ENCODE measurements at places on chromosomes 13 and 19. TPM values are rescaled to one million over a fixed set of nuclear protein-coding genes. Genes with fewer than 3 reads are reported as not detected.

KANK3 gene
- 0.52 TPM for polyA plus RNA-seq

- no peaks in the 10 kb centered on the region for H3K27me3 ChIP-seq
- H3K36me3 ChIP-seq: no peaks in the 10 kb centered on the region
- no peak for DNase-seq
- peaks cover 60% of the 10 kb centered on the region for H3K4me1 ChIP-seq
- H3K27ac ChIP-seq: no peak overlapping the region
- no peak overlapping the region for H3K4me3 ChIP-seq
Measured at GRCh38 chr13:42393573-42394360, 121.8 kb downstream of the AKAP11 start.

DNA sequence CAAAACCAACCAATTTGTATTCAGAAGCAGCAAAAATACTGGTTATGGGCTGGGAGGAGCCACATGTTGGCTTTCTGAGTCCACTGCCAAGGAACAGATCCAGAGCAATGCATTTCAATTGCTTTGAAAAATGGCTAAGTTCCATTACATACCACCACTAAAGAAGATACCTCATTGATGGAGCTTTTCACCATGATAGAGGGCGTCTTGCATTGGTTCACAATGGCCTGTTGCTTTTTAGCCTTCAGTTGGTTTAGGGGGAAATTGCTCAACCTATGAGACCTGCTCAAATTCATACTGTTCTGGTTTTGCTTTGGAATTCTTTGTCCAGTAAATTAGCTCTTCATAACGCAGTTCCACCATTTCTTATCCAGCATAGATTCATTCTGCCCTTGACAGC lies 21.2 kb upstream of the CPB2 start:
- DNase-seq: no peak
- H3K4me1 ChIP-seq: peaks cover 11% of the 10 kb centered on the region
- H3K36me3 ChIP-seq: peaks cover 51% of the 10 kb centered on the region
- no peaks in the 10 kb centered on the region for H3K27me3 ChIP-seq

DNA sequence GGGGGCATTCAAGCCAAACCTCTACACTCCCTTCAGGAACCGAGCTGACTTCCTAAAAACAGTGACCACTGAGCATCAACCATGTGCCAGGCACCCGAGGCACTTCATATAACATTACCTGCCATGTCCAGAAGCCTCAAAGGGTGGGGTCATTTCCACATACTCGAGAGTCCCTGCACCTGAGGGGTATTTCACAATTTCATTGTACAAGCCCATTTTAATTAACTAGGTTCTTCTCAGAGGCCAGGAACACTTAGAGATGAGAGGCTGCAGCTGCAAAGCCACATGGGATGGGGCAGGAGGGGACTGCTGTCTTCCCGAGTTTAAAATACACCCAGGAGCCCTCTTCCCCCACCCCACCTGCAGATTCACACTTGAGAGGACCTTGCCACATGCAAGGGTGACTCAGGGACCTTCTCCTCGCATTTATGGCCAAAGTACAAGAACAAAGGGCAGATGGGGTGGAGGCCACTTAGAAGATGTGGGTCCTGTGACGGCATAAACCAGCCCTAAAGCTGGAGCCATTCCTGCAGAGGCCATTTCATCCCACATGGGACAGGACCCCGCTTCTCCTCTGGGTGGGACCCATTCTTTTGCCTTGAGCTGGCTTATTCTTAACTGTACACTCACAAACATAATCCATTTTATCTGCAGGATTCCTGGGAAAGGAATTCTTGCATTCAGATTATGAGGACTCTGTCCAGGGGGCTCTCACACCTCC lies 43.9 kb downstream of the RAB20 start:
- H3K4me1 ChIP-seq: no peaks in the 10 kb centered on the region
- no peaks in the 10 kb centered on the region for H3K27me3 ChIP-seq
- no peaks in the 10 kb centered on the region for H3K36me3 ChIP-seq
- no peak overlapping the region for H3K4me3 ChIP-seq
- no peak for DNase-seq

- DNase-seq: peak; percentile 38
- H3K4me3 ChIP-seq: peak overlapping the region; percentile 58
- no peaks in the 10 kb centered on the region for H3K27me3 ChIP-seq
- peaks cover 31% of the 10 kb centered on the region for H3K4me1 ChIP-seq
Measured at GRCh38 chr19:45075301-45076028, 813 bp downstream of the ZNF296 start.

DNA sequence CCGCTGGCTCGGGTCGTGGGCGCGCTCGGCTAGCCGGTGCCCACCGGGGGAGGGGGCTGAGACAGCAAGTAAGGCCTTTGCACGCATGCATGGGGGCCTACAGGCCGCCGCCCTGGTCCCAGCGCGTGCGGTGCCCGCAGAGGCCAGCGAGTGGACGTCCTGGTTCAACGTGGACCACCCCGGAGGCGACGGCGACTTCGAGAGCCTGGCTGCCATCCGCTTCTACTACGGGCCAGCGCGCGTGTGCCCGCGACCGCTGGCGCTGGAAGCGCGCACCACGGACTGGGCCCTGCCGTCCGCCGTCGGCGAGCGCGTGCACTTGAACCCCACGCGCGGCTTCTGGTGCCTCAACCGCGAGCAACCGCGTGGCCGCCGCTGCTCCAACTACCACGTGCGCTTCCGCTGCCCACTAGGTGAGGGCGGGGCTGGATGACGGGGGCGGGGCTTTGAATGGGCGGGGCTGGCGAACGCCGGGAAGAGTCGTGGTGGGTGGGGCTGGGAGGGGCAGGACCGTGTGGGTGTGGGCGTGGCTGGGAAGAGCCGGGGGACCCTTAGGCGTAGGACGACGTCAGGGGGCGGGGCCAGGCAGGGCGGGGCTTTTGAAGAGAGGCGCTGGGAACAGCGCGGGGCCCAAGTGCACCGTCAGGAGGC lies 2.1 kb downstream of the CILP2 start:
- H3K4me1 ChIP-seq: peaks cover 15% of the 10 kb centered on the region
- no peaks in the 10 kb centered on the region for H3K27me3 ChIP-seq
- peak overlapping the region; percentile 50 for H3K4me3 ChIP-seq

SLC10A2 gene
- not detected for polyA plus RNA-seq

MYO1F gene
- 0.83 TPM for polyA plus RNA-seq

PTGER1 gene
- polyA plus RNA-seq: not detected

- H3K36me3 ChIP-seq: no peaks in the 10 kb centered on the region
- H3K4me3 ChIP-seq: no peak overlapping the region
- no peak overlapping the region for H3K27ac ChIP-seq
- DNase-seq: no peak
- H3K4me1 ChIP-seq: no peaks in the 10 kb centered on the region
Measured at GRCh38 chr13:21736926-21737325, 66.1 kb downstream of the FGF9 start.

DNA sequence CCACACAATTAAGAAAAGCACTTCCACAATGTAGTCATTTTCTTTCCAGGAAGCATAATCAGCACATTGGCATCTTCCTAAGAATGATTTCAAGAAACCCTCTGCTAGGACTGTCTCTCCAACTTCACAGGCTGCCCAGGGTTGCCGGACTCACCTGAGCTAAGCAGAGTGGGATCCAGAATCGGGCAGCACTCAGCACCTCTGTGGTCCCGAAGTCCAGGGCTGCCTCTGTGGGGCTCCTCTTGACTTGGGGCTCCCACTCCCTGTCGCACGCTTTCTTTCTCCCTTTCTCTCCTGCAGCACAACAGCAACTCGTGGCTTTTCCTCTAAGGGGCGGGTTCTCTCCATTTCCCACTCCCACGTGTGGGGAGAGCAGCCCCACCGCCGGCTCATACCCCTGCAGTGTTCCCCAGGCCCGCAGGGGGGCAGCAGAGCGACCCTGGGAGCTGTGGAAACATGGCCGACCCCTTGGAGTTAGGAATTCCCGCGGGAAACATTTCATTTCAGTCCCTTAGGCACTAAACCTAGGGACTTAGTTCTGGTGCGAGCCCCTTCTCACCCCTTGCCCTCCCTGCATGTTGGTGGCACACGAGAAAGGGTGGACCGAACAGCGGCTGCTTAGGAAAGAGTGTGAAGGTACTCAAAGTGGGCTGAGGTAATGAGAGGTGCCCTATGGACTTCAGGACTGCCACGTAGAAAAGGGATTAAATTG lies at the start of gene TMEM272:
Gene TMEM272, minus strand, starts transcription at position 316 of the 712 bp plus-strand sequence. CDS start 6,647 bp downstream, outside the sequence.
- DNase-seq: peak; percentile 43
- no peak within 1 kb of the TSS for H3K27ac ChIP-seq
- H3K36me3 ChIP-seq: no peaks in the 10 kb centered on the region
- no peak within 1 kb of the TSS for H3K4me3 ChIP-seq
- H3K27me3 ChIP-seq: no peaks in the 10 kb centered on the region

DNA sequence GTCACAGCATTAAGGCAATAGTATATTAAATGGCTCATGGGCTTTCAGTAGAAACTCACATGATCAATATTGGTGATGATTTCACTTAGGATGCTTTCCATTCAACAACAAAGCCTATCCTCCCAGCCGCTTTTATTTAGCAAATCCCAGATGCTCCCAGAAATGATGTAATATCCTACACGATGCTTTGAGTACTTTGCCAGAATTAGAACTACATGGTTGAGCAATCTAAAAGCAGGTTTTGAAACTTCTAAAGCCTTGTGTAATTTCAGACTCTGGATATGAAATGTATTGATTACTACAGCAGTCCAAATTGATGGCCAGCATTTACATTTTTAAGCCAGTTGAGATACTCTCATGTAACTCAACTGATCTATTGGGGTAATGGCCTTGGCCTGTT lies 13.6 kb downstream of the DLEU7 start:
- H3K4me3 ChIP-seq: no peak overlapping the region
- DNase-seq: no peak
- H3K27ac ChIP-seq: no peak overlapping the region
- no peaks in the 10 kb centered on the region for H3K4me1 ChIP-seq
- no peaks in the 10 kb centered on the region for H3K36me3 ChIP-seq

- H3K36me3 ChIP-seq: no peaks in the 10 kb centered on the region
- no peak overlapping the region for H3K4me3 ChIP-seq
Measured at GRCh38 chr13:28429685-28430290, 65.1 kb downstream of the FLT1 start.

DNA sequence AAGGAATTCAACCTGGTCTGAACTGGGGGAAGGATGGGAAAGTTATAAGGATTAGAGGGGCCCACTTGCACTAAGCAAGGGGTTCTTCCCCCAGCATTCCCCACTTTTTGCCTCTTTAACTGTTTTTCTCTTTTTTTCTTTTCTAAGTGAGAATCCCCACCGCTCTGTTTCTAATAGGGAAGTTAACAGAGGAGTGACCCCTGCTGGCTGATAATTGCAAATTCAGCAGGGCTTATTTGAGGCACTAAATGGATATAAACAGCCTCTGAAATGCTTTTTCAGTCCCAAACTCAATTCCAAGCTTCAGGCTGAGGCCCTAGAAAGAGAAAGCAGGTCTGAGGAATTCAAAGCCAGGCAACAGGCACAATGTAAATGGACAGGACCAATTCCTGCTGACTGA lies 38.2 kb upstream of the CEACAM21 start:
- H3K36me3 ChIP-seq: no peaks in the 10 kb centered on the region
- H3K4me3 ChIP-seq: no peak overlapping the region
- no peaks in the 10 kb centered on the region for H3K27me3 ChIP-seq
- DNase-seq: no peak
- H3K27ac ChIP-seq: no peak overlapping the region

SWSAP1 gene
- polyA plus RNA-seq: 7.3 TPM

- no peak overlapping the region for H3K4me3 ChIP-seq
- DNase-seq: no peak
- H3K4me1 ChIP-seq: no peaks in the 10 kb centered on the region
- H3K36me3 ChIP-seq: no peaks in the 10 kb centered on the region
Measured at GRCh38 chr13:41307884-41308640, 3.0 kb upstream of the NAA16 start.

DNA sequence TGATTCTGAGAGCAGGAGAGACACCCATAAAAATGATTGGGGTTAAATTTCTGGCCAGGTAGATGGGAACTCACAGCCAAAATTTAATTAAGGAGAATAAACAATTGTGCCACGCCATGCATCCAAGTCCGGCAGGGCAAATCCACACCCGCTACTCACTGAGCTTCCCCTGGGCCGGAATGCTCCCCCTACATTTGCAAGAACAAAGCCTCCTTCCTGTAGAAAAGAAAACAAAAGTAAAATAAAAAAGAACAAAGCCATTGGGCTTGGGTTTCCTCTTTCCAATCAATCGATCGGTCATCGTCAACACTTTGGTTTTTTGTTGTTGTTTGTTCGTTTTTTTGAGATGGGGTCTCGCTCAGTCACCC lies 30.2 kb upstream of the TFDP1 start:
- H3K4me3 ChIP-seq: no peak overlapping the region
- no peaks in the 10 kb centered on the region for H3K27me3 ChIP-seq
- no peak overlapping the region for H3K27ac ChIP-seq
- H3K4me1 ChIP-seq: no peaks in the 10 kb centered on the region
- H3K36me3 ChIP-seq: peaks cover 25% of the 10 kb centered on the region

GRCh38 chr19:19004144-19004543 lies 29.2 kb downstream of the SUGP2 start:
- DNase-seq: no peak
- H3K36me3 ChIP-seq: peaks cover 86% of the 10 kb centered on the region
- no peaks in the 10 kb centered on the region for H3K27me3 ChIP-seq
- no peak overlapping the region for H3K4me3 ChIP-seq
- no peaks in the 10 kb centered on the region for H3K4me1 ChIP-seq

ATP1A3 gene
- 0.54 TPM for polyA plus RNA-seq

GRCh38 chr13:42474954-42475353 lies 99.0 kb upstream of the TNFSF11 start:
- no peak overlapping the region for H3K27ac ChIP-seq
- DNase-seq: no peak
- H3K27me3 ChIP-seq: no peaks in the 10 kb centered on the region
- H3K4me3 ChIP-seq: no peak overlapping the region
- no peaks in the 10 kb centered on the region for H3K36me3 ChIP-seq

DAND5 gene
- not detected for polyA plus RNA-seq

DNA sequence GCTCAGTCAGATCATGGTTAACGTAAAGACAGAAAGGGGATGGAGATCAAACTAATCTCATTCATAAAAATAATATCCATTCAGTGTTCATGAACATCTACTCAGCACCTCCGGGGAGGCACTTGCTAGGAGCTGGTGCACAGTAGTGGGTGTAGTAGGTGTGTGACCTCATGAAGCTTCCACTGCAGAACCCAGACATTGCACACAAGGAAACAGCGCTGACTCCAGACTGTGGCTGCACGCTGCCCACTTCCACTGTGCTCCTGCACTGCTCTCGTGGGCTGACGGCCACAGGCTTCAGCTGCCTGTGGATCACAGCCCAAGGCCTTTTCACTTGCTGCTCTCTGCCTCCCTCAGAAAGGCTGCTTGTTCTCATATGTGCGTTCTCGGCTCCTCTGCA lies 214.4 kb upstream of the ZNF507 start:
- H3K27ac ChIP-seq: no peak overlapping the region
- H3K36me3 ChIP-seq: no peaks in the 10 kb centered on the region
- H3K4me1 ChIP-seq: no peaks in the 10 kb centered on the region
- H3K4me3 ChIP-seq: no peak overlapping the region
- no peak for DNase-seq
- no peaks in the 10 kb centered on the region for H3K27me3 ChIP-seq

RFXAP gene
- 2.4 TPM for polyA plus RNA-seq

- peak overlapping the region; percentile 97 for H3K4me3 ChIP-seq
- peaks cover 29% of the 10 kb centered on the region for H3K4me1 ChIP-seq
- H3K27me3 ChIP-seq: no peaks in the 10 kb centered on the region
- DNase-seq: no peak
- H3K27ac ChIP-seq: peak overlapping the region; percentile 98
Measured at GRCh38 chr19:46715975-46716671, 791 bp downstream of the PRKD2 start.

GRCh38 chr13:40781717-40782116 lies 7.7 kb upstream of the SLC25A15 start:
- DNase-seq: no peak
- H3K4me3 ChIP-seq: no peak overlapping the region
- H3K4me1 ChIP-seq: peaks cover 12% of the 10 kb centered on the region
- no peaks in the 10 kb centered on the region for H3K27me3 ChIP-seq
- no peaks in the 10 kb centered on the region for H3K36me3 ChIP-seq

- H3K36me3 ChIP-seq: no peaks in the 10 kb centered on the region
- no peaks in the 10 kb centered on the region for H3K27me3 ChIP-seq
- no peak overlapping the region for H3K27ac ChIP-seq
- no peak for DNase-seq
- no peak overlapping the region for H3K4me3 ChIP-seq
Measured at GRCh38 chr19:44367024-44367423, 10.5 kb upstream of the ZNF112 start.

All from naive thymus-derived CD4-positive, alpha-beta T cell (primary cell).